Adipocyte (in vitro differentiated cells): ENCODE measurements at places on chromosomes 7 and 10.

- no peak for DNase-seq
Observed at GRCh38 chr10:94343151-94343550, 19.6 kb downstream of the NOC3L start.

DNA sequence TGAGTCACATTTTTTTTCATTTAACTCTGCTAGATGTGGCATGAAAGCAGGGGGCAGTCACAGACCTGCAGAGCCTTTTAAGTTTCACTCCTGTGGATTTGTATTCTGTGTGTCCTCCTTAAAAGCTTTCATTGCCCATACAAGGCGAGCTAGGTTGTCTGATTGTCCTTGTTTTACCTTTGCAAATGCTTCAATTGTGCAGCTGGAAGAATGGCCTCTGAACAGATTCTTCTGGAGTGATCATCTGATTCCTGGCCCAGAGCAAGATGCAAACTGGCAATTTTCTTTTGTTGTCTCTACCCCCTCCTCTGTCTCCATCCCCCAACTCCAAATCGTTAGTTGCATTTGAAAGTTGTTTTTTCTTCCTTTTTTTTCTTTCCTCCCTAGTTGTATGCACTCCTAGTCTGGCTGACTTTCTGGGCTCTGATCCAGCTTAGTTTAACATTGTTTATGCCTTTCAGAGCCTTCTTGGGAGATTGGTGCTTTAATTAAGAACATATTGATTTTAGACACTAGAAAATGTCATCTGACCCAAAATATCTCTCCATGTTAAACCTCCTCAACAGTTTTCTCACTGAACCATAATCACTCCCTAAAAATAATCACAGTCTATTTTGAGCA, 150.2 kb downstream of the REEP3 start:
- DNase-seq, result peak; percentile 93

DNA sequence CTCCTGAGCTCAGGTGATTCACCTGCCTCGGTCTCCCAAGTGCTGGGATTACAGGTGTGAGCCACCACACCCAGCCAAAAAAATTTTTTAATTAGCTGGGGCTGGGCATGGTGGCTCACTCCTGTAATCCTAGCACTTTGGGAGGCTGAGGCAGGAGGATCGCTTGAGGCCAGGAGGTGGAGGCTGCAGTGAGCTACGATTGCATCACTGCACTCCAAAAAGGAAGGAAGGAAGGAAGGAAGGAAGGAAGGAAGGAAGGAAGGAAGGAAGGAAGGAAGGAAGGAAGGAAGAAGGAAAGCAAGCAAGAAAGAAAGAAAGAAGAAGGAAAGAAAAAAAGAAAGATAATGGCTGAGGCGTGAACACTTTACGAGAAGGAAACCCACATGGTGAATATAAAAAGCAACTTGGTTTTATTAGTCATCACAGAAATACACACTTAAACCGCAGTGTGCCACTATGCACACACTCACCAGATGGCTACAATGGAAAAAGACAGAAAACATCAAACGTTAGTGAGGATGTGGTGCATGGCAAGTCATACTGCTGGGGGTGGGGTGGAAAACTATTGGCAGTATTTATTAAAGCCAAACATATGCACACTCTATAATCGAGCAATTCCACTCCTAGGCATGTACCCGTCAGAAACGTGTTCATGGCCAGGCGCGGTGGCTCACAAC, 4.4 kb upstream of the CCL26 start:
- peak; percentile 64 for DNase-seq

- no peak for DNase-seq
Observed at GRCh38 chr10:49457686-49458085, 61.8 kb upstream of the DRGX start.

DNA sequence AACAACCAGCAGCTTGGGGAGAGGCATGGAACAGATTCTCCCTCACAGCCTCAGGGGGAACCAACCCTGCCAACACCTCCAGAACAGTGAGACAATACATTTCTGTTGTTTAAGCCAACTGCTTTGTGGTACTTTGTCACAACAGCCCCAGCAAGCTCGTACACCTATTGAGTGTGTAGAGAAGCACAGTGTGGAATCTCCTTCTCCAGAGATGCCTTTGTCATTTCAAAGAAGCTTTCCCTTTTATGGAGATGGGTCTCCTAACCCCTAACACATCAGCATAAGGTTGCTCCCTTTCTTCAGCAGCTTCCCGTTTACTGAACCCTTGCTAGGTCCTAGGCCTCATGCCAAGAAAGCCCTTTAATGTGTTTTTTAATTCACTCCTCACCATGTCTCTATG, 60.7 kb upstream of the AGK start:
- DNase-seq, result no peak

- DNase-seq, result peak; percentile 96
Observed at GRCh38 chr10:6239213-6239991, 36.7 kb downstream of the PFKFB3 start.

- no peak for DNase-seq
Observed at GRCh38 chr10:108755646-108756045, 1167.7 kb downstream of the XPNPEP1 start.

DNA sequence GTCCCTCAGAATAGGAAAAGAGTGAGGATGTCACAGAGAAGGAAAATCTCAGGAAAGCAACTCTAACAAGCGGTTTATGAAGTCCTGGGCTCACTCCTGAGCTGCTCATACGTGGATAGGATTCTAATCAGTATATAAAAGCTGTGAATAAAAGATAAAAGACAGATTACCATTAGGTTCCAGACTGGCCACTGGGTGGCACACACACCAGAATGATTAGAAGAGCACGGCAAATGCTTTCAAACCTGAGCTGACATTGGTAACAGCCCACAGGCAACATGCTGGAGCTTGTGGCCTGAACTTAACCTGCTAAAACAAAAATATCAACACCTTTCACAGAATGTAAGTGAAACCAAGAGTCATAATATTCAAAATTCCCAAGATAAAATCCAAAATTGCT, 370.8 kb downstream of the GRID1 start:
- DNase-seq, result peak; percentile 21

- DNase-seq, result peak; percentile 66
Observed at GRCh38 chr10:120477021-120477742, 20.2 kb downstream of the PLPP4 start.

DNA sequence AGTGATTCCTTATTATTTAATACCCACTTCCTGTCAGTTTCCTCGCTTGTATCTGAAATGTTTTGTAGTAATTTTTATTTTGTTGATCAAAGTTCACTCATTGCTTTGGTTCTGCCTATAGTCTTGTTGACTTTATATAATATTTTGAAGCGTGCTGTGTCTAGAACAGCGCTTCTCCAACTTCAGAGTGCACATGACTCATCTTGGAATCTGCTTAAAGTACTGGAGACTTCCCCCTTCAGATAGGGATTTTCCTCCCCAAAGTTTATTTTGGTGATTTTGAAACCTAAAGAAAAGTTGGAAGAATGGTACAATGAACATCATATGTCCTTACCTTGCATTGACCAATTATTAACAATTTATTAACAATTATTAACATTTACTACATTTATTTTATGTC, 5.8 kb downstream of the COMTD1 start:
- peak; percentile 52 for DNase-seq

DNA sequence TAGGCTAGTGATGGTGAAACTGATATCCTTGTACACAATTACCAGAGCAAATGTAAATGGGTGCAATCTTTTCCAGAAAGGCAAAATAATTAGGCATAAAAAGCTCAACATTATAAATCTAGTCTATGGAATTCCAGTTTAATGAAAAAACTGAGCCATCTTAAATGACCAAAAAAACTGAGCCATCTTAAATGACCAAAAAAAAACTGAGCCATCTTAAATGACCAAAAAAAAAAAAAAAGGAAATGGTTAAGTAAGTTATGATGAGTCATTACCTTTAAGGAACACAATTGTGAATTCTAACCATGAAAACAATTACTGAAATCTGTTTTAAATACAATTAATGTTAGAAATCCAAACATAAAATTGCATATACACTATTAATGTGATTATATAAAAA, 25.3 kb downstream of the USP6NL start:
- DNase-seq, result peak; percentile 8

- no peak for DNase-seq
Observed at GRCh38 chr7:100208911-100209408, 10.8 kb upstream of the PVRIG start.

DNA sequence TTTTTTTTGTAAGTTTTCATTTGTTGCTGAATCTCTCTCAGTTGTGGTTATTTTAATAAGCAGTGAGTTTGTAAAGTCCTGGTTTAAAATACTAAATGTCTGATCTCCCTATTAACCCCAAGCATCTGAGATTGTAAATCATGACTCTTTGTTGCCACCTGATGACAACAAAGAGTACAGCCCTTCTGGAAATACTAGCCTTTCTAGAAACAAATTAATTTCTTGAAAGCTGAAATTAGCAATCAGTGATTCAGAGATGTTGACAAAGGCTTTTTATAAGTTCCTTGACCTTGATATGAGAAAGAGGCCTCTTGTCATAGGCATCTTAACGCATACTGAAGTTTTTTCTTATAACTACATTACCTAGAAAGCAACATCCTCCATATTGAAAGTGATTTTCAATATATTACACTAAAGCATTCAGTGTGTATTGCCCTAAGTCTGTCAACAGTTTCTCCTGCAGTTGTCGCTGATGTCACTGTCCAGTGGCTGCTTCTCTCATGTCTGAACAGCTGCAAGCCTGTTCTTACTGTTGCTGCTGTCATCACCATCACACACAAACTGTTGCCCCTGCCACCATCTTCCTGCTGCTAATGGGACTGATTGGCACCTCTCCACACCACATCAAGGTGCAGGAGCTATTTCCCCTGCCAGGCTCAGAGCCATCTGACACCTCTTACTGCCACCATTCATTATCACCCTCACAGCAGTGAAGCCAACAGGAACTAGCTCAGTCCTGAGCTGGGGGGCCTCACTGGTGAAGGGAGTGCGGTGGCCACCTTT, 95.1 kb upstream of the LRGUK start:
- peak; percentile 3 for DNase-seq

GRCh38 chr10:10600004-10600403, 417.7 kb upstream of the CELF2 start:
- DNase-seq, result no peak

DNA sequence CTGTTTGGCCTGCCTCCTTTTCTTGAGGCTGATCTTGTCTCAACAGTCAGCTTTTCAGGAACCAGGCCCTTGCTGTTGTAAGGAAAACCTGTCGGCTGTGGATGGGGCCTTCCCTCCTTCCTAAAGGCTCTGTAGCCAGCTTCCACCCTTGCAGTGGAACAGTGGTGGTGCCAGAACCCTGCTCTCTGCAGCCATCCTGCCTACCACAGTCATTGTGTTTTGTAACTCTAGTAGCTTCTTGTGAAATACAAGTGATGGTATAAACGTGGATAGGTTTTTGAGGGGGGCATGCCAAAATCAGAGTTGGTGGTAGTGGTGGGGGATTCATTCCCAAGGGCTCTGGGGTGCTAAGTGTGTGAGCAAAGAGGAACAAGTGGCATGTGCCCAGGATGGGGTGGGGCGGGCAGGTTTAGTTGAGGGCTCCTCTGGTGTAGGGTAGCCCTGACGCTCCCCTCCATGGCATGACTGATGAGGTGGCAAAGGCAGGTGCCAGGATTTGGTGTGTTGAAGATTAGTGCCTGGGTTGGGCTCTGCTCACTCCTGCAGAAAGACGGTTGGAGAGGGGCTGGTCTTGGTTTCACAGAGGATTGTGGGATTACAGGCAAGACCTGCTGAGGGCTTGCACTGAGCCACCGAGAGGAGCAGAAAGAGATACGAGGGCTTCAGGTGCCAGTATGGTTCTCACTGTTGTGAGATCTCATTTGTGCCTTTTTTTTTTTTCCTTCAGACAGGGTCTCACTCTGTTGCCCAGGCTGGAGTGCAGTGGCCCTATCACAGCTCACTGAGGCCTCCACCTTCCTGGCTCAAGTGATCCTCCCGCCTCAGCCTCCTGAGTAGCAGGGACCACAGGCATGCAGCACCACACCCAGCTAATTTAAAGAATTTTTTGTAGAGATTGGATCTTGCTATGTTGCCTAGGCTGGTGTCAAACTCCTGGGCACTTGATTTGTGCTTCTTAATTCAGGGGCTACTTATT, 7.4 kb downstream of the TSPAN14 start:
- DNase-seq, result peak; percentile 63

- peak; percentile 34 for DNase-seq
Observed at GRCh38 chr10:3624367-3624766, 160.6 kb downstream of the KLF6 start.

GRCh38 chr10:48536916-48537890, 67.7 kb downstream of the ARHGAP22 start:
- no peak for DNase-seq

DNA sequence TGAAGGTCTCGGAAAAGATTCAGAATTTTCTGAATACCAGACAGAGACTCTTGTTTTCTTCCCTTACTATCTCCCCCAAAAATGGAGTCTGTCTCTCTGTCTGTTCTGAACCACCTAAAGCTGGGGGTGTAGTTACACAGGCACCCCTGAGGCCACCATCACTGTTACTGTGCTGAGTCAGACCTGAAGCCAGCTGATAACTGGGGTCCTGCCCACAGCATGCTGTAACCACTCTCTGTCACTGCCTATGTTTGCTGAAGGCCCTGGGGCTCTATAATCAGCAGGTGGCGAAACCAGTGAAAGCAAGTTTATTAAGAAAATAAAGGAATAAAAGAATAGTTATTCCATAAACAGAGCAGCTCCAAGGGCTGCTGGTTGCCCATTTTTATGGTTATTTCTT, 575.2 kb upstream of the POT1 start:
- DNase-seq, result no peak

DNA sequence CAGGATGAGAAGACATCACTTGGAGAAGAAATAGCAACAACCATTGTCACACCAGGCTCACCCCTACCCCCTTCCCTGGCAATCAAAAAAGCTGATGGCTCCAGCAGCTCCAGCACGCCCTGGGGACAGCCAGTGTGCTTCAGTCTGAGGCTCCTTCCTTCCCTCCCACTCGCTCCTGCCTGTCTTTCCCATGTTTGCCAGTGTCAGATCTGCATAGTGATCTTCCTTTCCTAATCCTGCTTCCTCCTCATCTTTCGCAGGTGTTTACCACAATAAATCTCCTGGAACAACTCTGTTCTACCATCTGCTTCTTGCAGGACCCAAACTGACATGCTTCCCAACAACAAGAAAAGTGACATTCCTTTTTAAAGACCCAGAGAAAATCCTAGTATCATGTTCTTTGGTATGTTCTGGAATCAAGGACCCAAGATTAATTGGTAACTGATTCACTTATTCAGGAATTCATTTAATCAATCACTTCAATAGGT, 57.1 kb downstream of the STEAP1B start:
- no peak for DNase-seq

DNA sequence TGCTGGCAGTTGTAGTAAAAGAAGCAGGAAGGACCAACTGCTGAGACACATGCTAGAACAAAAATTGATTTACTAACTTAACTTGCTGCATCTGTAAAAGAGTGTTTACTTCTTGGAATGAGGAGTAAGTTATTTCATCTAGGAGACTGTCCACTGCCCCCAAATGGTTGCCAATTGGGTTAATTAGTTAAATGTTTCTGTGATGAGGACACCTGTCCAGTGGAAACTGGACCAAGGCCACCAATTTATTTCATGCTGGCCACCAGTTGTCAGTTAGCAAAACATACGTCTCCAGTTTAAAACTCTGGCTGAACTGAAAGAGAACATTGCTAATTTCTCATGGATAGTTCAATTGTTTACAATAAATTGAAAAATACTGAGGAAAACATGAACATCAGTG, 191.7 kb downstream of the PPP1R9A start:
- no peak for DNase-seq

GRCh38 chr7:20730611-20731010, 56.1 kb downstream of the SP8 start:
- no peak for DNase-seq
